Renal pelvis (tissue), 12 donors: ENCODE measurements at places on chromosomes 6 and 20.
A peak's percentile ranks its signal among the peaks of the same experiment; 100 is the strongest.

DNA sequence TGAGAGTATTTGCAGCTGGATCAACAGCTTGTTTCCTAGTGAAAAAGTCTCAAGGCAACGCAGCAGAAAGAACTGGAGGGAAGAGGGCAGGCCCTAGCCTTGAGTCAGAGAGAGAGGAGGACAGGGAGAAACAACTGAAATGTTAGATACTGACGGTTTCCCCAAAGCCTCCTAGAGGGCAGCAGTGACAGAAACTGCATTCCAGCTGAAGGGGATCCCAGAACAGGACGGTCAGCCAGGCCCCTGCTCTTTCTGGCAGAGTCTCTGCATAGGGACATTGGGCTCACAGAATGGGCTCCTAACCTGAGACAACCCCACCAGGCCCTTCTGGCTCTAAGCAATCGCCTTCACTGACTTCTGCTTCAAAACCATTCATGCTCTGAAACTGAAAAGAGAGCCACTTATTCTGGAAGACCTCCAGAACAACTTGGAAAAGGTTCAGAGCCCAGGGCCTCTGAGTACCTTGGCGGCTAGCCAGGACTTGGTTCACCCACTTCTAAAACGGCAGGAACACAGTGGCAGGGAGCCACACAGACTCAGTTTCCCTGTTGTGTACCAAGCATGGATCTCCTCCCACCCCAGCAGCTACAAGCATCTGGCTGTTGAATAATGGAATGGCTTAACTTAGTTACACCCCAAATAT lies 72.9 kb downstream of the PSMB1 start:
- DNase-seq = no peak

DNA sequence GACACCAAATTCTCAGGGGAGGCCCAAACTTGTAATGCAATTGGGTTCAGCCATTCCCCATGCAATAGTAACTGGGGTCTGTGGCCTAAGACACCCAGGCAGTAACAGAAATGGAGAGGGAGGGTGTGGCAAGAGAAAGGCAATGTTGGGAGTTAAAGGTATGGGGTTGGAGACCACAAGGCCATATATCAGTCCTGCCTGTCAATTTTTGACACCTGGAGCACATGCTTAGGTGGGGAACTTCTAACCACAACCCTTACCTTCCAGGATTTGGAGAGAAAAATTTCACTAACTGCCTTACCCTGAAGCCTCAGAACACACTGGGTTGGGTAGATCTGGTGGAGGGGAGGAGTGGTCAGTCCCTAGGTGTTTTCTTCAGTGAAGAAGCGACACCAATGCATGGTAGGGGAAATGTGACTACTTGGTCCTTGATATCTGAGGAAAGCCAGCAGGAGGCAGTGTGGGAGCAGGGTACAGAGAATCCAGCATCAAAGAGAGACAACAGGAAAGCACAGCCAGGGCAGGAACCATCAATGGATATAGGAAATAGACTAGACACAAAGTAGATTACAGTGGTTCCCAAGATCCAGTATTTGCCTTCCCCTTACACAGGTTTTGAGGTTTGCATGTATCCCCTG lies 6.8 kb upstream of the USP49 start:
- no peak for DNase-seq

- DNase-seq = no peak
Observed at GRCh38 chr6:131036601-131037000, 26.4 kb downstream of the EPB41L2 start.

GRCh38 chr6:42791706-42792320 lies 10.0 kb downstream of the BICRAL start:
- DNase-seq = no peak

DNA sequence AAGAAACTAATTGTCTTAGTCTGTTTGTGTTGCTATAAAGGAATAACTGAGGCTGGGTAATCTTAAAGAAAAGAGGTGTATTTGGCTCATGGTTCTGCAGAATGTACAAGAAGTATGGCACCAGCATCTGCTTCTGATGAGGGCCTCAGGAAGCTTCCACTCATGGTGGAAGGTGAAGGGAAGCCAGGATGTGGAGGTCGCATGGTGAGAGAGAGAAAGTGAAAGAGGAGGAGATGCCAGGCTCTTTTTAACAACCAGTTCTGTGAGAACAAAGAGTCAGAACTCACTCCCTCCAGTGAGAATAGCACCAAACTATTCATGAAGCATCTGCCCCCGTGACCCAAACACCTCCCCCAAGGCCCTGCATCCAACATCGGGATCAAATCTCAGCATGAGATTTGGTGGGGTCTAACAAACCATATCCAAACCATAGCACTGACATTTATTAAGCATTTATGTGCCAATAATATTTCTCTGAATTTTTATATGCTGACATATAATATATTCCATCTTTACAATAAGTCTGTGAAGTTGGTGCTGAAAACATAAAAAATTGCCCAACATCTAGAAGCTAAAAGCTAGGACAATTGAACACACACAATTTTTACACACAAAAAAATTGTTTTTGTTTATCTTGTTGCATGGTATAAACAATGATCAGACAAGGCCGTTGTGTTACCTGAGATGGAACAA lies 29.2 kb upstream of the BTN3A2 start:
- DNase-seq = no peak

DNA sequence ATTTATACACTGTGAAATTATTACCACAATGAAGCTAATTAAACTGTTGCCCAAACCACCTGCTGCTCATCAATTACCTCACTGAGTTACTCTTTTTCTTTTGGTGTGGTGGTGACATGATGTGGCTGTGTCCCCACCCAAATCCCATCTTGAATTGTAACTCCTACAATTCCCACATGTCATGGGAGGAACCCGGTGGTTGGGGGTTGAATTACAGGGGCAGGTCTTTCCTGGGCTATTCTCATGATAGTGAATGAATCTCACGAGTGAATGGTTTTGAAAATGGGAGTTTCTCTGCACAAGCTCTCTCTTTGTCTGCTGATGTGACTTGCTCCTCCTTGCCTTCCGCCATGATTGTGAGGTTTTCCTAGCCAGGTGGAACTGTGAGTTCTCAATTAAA lies 145.0 kb downstream of the LRRC1 start:
- DNase-seq = no peak

DNA sequence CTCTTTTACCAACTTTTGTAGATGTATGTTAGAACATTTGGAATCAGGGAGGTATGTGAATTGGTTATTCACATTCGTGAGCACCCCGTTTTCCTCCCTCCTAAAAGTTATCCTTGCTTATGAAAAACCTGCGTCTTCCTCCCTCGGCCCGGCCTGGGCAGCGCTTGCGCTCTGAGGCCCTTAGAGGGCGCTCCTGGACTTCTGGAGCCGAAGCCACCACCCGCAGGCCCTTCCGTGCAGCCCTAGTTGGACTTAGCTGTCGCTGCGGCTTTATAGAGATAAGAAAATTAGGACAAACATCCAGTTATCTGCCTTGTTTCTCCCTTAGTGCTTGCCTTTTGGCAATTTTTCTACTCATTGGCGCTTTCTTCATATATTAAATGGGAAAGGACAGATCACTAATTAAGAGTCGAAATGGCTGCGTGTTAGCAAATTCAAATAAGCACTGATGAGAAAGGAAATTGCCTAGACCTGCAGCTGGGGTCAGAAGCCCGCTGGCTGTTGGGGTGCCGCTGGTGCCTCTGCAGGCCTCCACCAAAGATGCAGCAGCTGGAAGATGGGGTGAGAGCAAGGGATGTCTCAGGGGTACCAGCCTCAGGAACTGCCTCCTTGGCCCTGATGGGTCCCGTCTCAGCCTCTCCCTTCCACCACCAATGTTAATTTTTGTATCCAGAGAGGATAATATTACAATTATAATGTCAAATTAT lies 5.2 kb downstream of the FNDC1 start:
- DNase-seq = peak; percentile 66

DNA sequence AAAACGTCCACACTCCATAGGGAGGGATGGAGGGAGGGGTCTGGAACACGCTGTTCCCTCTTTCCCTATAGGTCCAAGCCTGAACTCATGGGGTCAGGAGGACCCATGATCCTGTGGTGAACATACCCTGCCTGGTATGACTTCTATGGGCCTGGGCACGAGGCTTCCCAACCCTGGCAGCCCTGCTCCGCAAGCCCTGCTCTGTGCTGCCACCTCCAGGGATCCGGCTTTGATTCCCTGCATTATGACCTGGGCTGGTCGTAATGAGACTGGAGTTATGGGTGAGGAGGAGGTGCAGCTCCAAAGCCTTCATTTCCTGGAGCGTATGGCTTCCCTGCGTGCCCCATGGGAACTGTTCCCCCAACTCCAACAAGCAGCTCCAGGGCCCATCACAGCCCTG lies 54.9 kb downstream of the CDH22 start:
- DNase-seq = no peak
